ENCODE measurements at places on chromosomes 13 and 19.

DNA sequence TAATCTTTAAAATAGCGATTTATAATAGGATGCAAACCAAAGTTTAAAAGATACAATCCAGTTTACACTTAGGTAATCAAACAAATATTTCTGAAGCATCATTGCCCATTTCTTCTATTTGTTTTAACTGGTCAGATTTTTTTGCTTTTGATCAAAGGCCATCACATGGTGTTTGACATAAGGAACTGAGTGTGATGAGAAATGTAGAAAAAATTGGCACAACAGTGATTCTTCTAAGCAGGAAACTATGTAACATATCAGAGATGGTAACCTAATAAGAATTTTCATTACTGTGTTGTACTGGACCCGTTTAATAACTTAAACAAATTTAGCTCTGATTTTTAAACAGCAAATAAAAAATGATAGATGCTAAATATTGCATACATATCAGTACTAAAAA, 644.7 kb upstream of the KLF12 start:
- no peak for DNase-seq

DNA sequence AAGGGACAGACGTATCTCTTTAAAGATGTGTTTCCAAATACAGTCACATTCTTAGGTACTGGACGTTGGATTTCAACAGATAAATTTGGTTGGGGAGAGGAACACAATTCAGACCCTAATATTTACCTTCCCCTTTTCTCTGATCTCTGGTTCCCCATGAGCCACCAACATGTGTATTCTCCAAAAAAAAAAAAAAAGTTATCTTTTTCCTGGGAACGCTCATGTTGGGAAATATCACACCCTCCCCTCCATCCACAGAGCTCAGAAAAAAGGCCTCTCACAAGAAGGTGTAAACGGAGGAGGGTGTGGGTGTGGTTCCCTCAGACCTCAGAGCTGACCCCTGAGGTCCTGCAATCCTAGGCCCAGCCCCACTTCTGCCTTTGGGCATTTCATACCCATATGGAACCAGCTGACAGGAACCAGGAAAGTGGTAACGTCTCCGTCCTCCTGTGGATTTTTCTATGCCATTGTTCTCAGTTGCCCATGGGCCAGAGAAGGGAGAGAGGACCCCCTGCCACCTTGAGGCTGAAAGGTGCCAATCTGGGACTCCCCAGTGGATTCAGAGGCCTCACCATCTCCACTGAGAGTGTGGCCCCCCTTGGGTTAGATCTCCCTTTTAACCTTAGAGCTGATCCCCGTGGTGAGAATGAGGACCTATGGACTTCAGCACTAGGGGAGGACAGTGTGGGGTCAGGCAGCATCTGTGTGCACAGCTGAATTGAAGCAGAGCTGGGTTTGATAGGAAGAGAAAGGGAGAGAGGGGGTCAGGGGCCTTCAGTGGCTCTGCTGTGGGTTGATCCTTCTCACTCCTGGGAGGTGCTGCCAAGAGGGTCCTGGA, 8.4 kb upstream of the SIGLEC12 start:
- no peak for DNase-seq

DNA sequence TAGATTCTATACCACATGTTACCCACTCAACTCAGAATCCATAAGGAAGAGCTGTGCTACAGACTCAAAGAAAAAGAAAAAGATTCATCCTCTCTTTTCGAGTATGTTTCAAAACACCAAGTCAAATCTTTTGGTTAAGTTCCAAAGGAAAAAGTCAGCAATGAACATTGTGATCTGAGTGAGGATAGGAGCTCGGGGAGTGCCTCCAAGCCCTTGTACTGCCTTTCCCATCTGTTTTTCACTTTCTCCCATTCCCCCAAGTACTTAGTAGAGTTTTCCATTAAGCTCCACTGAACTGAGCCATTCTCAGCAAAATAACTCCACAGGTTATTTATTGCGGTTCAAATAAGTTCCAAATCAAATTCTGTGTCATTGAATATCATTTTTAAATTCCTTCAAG, 47.7 kb upstream of the MAB21L1 start:
- DNase-seq, result no peak

DNA sequence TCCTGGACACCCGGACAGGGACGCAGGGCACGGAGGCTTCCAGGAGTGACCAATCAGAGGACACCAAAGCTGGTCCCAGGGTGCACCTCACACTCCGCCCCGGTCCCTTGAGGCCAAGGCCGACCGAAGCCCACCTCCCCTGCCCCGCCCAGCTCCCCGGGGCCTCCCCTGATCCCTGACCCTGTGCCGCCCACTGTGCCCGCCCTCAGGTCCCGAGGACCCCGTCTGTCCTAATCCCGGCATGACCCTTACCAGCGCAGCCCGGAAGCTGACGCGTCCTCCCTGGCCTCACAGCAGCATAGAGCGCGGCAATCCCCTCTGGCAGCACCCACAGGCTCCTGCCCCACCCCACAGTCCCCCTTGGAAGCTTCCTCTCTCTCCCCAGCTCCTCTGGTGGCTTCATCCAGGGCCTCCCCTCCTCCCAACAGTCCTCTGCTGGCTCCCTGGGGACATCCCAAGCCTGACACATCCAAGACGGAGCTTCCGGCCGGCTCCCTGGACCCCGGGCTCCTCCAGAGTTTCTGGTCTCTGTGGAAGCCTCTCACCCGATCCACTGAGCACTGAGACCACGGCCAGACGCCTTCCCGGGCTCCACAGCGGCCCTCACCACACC, 7.4 kb upstream of the CDC34 start:
- DNase-seq, result no peak

- DNase-seq, result peak; percentile 54
These were observed 558 bp upstream of the PPAN start for GRCh38 chr19:10105509-10106099.

DNA sequence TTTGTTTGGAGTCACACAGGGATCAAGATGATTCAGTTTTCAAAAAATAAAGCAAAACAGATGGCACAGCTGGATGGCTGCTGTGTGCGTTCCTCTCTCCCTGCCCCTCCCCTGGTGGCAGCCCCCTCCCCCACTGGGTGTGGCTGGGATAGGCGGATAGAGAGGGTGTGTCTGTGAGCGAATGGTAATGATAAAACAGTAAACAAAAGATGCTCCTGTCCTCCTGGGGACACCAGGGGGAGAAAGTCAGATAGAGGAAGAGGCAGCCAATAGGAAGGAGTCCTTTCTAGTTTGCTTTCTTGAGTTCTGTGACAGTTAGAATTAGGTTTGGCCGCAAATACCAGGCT, 6.5 kb downstream of the TMEM255B start:
- DNase-seq, result peak; percentile 9

DNA sequence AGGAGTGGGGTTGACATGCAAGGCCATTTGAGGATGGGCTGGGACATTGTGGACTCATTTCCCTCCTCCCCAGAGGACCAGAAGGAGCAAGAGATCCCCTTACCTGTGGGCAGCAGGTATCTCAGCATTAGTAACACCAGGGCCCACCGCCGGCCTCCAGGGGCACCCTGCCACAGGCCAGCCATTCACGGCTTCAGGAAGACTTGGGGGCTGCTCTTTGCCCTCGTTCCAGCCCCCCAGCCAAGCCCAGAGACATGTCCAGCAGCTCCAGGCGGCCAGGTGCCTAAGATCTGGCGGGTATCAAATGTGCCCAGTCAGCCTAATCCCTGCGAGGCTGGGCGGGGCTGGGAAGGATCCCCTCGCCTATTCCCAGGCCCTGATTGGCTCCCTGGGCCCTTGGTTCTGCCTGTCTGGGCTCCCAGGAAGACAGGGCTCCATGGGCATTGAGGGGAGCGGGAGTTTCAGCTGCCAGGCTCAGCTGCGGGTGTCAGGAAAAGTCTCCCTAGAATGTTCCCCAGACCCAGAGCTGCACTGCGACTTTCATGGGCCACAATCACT, 21.3 kb upstream of the OR1M1 start:
- no peak for DNase-seq

DNA sequence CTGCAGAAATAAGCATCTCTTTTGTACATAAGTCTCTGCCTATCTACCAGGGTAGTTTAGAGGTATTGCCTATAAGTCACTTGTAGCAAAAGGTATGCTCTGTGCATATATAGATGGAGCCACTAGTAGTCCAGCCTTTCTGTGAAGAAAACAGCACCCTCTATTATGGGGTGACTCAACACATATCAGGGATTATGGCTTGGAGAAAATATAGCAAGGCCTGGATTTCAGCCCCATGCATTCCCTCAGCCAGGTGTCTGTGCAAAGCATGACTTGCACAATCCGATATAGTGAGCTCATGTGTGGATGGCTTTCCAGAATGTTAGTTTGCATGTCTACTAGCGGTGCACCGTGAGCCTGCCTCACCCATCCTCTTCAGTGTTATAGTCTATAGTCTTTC, 13.4 kb upstream of the NALCN start:
- DNase-seq, result no peak

DNA sequence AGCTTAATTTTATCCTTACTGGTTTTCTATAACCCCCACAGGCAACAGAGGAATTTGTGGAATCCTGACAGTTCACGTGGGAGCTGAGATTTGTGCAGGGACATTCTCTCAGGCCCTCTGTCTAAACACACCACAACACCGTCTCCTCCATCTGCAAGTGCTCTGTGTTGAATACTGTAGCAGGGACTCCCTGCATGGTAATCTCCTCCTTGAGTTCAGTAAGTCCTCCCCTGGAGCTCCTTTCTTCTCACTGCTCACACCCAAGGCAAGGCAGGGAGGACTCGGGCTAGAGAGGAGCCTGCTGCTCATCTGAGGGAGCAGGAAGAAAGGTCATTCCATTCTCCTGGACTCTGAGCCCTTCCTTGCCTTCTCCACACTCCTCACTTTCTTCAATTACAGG, 348.2 kb downstream of the KCTD12 start:
- no peak for DNase-seq

DNA sequence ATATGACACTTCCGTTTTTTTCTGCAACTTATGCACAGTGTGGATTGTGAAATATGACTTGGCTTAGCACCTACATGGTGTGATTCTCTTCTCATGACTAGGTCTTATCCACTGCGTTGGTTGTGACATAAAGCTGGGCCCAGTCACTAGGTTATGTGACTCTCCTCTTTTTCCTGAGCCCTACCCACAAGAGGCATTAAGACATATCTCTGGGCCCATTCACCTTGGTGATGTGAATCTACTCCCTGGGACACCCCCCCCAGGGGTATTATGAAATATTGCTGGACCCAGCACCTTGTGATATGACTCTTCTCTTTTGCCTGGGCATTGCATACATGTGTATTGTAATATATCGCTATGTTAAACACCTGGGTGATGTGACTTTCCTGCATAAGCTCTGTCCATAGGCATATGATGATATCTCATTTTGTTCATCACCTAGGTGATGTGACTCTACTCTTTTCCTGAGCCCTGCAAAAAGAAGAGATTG, 85.8 kb upstream of the ZNF43 start:
- no peak for DNase-seq

GRCh38 chr19:33437393-33437820, 63.9 kb downstream of the CEBPG start:
- no peak for DNase-seq

DNA sequence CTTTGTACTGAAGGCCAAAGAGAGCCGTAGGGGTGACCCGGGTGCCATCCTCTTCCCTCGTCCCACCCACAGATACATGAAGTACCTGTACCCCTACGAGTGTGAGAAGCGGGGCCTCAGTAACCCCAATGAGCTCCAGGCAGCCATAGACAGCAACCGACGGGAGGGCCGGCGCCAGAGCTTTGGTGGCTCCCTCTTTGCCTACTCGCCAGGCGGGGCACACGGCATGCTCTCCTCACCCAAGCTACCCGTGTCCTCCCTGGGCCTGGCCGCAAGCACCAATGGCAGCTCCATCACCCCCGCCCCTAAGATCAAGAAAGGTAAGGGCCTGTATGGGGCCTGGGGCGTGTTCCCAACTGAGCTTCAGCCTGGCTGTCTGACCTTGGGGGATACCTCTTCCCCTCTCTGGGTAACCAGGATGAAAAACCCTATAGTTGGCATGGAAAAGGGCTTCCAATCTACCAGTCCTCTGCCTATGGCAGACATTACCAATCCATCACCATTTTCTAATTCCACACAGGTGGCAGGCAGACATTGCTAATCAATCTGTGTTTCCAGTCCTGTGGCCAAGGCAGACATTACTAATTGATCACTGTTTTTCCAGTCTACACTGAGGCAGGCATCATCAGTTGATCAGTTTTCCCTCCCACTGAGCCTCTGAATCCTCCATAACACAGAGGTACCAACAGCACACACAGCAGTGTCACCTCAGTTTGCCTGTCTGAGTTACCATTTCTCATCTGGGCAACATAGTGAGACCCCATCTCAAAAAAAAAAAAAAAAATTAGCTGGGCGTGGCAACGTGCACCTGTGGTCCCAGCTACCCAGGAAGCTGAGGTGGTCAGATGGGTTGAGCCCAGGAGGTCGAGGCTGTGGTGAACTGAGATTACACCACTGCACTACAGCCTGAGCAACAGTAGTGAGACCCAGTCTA, 19.1 kb upstream of the WDR18 start:
- DNase-seq, result no peak

- DNase-seq, result no peak
These were observed 15.7 kb downstream of the CAB39L start for GRCh38 chr13:49428041-49428763.

- peak; percentile 82 for DNase-seq
These were observed 2.9 kb downstream of the CILP2 start for GRCh38 chr19:19540715-19541515.

- no peak for DNase-seq
These were observed 611.1 kb downstream of the UQCRFS1 start for GRCh38 chr19:28601723-28602440.

GRCh38 chr13:29589234-29589633, 6.3 kb downstream of the SLC7A1 start:
- no peak for DNase-seq

GRCh38 chr13:57865600-57866294, 234.2 kb downstream of the PCDH17 start:
- DNase-seq, result peak; percentile 86

DNA sequence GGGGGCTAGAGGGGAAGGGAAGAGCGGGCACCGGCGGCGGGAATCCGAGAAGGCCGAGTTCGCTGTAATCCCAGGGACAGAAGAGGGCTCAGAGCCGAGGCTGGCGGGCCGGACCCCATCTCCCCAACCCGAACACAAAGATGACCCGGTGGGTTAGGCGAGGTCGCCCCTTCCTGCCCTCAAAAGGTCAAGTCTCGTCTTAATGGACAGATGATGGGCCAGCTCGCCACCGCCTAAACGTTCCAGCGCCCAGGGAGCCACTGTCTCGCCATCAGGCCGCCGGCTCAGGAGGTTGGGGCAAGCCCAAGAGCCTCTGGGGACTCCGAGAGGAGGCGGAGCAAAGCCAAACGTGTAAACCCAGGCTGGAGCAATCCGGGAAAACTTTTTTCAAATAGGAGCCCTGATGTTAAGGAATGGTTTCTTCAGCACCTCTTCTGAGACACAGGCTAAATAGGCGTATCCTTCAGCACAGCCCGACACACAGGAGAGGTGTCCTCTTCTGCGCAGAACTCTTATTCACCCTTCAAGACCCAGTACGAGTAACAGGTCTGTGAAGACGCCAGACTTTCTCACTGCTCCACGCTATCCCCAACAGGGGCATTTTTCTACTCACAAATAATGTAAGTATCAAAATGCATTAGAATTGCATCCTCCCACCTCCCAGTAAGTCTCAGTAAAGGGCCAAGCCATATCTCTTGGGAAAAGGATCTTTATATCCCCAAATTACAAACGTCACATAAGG, 6.3 kb upstream of the POU4F1 start:
- DNase-seq, result no peak

GRCh38 chr19:27746691-27747380, 1466.1 kb downstream of the UQCRFS1 start:
- DNase-seq, result peak; percentile 51

Data from hematopoietic multipotent progenitor cell treated with erythropoietin and hydrocortisone succinate and interleukin-3 and kit ligand, for 4 days (in vitro differentiated cells).